HT-29 (cell line): ENCODE measurements at places on chromosomes 1 and 21.

DNA sequence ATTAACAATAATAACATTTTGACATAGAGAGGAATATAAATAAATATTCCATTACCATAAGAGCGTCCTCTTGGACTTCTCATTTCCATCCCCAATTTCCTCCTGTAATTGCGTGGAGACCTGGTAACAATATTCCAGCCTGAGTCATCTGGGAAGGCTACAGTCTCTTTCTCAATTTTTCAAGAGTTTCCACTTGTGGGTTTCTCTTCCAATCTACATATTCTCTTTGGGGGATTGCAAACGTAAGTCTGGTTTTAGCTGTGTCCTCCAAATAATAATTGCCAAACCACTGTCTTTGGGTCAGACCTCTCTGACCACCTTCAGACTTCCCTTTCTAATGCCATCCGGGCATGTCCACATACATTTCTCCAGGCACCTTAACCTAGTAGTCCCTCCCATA is 124.5 kb upstream of the USP24 start:
- no peak for DNase-seq

GRCh38 chr1:246492611-246493245 is 14.4 kb downstream of the SMYD3 start:
- peak; percentile 71 for DNase-seq

DNA sequence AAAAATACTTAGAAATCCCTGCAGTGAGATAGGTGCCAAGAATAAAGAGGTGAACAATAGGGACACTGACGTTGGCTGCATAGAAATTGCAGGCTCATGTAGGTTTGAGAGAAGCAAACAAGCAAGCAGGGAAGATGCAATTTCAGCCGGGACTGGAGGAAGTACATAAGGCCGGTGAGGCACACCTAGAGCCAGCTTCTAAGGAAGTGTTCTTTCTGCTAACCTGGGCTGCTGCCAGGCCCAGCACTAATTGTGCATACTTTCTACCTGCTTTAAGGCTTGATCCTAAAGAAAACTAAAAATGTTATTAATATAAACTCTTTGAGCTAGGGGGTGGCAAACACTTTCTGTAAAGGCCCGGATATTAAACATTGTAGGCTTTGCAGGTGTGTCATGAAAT is 71.0 kb downstream of the LMO4 start:
- DNase-seq, result no peak

GRCh38 chr1:116889380-116889779 is 20.3 kb upstream of the PTGFRN start:
- DNase-seq, result no peak

DNA sequence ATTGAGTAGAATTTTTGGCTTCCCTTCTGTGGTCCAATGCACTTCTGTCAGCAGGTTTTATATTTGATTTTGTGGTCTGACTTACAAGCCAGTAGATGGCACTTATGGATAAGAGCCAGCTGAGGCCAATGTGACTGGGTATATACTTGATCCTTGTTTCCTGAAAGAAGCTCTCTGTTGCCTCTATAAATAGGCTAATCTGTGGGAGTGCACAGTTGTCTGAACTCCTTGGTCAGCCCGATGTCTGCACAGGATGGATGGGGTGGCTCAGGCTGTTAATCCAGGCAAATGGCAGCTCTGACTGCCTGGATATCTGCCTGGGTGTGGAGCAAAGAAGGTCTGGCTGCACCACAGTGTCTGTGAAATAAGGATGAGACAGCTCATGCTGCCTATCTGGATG is 1183.7 kb upstream of the PRMT6 start:
- DNase-seq, result no peak

- no peak for DNase-seq
These were observed 9.7 kb upstream of the PPIE start for GRCh38 chr1:39729030-39729429.

DNA sequence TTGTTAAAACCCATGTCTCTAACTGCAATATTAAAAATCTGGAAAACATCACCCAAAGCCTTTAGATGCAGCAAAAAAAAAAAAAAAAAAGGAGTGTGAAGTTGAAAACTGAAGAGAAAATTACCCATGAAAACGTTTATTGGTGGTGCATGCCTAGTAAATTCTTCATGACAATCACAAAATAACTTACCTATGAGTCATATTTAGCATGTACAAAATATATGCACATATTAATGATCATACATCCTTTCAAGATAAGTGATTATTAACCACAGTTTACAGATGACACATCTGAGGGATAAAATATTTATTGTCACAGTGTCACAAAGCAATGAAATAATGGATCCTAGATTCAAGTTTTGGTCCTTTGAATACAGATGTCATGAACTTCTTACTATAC is 505.2 kb upstream of the NR5A2 start:
- DNase-seq, result no peak

GRCh38 chr1:30323841-30324240 is 399.5 kb downstream of the MATN1 start:
- no peak for DNase-seq

DNA sequence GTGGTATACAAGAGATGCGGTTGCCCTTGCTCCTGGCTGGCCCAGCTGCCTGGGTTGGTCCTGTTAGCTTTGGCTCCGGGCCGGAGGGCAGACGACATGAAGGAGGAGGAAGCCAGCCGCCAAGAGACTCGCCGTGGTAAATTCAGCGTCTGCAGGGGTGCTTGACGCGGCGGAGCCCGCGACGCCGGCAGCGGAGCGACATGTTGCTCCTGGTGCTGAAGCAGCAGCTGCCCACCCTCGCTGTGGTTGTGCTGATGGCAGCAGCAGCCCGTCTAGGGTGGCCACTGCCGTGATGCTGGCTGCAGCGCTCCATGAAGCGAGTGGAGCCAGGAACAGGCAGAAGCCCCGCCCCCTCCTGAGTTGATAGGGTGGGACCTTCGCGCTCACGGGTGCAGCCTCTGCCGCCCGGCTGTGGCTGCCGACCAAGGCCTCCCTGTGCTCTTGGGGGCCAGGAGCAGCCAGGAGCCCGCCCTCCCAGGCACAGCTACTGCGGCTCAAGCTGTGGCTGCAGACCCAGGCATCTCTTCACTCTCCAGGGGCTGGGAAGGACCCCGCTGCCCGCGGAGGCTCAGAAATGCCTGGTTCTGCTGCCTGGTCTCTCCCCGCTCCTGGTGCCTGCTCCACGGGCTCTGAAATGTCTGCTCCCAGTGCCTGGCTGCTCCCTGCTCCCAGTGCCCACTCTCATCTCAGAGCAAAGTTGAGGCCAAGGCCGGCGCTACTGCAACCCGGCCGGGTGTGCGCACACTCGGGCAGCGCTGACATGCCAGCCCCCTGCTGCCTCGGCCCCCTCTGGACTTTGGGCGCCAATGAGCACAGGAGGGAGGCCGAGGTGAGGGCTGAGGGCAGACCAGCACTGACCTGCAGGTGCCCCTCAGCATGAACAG is 4.4 kb upstream of the ZNF692 start:
- peak; percentile 83 for DNase-seq

- no peak for DNase-seq
These were observed 156.2 kb upstream of the CAMK1G start for GRCh38 chr1:209427277-209427676.

- no peak for DNase-seq
These were observed 55.6 kb upstream of the CASZ1 start for GRCh38 chr1:10852018-10852417.

DNA sequence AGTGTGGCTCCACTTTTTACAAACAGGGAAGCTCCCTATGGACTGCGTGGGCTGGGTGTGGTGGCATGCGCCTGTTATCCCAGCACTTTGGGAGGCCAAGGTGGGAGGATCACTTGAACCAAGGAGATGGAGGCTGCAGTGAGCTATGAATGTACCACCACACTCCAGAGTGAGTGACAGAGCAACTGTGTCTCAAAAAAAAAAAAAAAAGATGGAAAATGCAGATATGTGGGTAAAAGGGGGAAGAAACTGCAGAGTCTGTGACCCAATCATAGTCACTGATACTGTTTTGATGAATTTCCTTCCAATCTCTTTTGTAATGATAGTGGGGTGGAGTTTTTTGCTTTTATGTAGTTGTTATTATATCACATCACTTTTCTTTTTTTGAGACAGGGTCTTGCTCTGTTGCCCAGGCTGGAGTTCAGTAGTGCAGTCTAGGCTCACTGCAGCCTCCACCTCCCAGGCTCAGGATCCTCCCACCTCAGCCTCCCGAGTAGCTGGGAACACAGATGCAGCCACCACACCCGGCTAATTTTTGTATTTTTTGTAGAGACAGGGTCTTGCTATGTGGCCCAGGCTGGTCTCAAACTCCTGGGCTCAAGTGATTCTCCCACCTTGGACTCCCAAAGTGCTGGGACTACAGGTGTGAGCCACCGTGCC is 8.7 kb upstream of the TRAPPC10 start:
- DNase-seq, result no peak

- DNase-seq, result no peak
These were observed 162.2 kb downstream of the DPYD start for GRCh38 chr1:97758541-97759057.

GRCh38 chr1:34371829-34372532 is 195.3 kb downstream of the C1orf94 start:
- peak; percentile 3 for DNase-seq

- DNase-seq, result no peak
These were observed 3.1 kb downstream of the VPS26C start for GRCh38 chr21:37263827-37264600.

- no peak for DNase-seq
These were observed 734 bp downstream of the CDK18 start for GRCh38 chr1:205505076-205505729.

DNA sequence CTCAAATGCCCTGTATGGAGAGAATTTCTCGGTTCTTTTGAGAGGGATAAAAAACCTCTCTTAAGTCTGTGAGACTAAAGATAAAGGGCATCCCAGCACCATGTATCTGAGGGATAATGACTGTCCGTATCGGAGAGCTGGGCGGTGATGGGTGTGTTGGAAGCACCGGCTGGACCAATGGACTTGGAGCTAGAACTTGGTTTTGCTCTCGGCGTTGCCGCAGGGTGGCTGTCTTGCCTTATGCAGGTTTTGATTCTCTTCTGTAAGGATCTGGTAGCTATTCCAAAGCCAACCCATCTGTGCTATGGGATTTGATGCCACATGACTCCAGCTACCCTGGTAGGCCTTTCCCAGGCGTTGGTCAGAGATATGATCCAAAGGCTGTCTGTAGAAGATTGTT is 348.8 kb downstream of the KIF26B start:
- no peak for DNase-seq

GRCh38 chr1:56838759-56839158 is 15.8 kb upstream of the C8A start:
- DNase-seq, result no peak

DNA sequence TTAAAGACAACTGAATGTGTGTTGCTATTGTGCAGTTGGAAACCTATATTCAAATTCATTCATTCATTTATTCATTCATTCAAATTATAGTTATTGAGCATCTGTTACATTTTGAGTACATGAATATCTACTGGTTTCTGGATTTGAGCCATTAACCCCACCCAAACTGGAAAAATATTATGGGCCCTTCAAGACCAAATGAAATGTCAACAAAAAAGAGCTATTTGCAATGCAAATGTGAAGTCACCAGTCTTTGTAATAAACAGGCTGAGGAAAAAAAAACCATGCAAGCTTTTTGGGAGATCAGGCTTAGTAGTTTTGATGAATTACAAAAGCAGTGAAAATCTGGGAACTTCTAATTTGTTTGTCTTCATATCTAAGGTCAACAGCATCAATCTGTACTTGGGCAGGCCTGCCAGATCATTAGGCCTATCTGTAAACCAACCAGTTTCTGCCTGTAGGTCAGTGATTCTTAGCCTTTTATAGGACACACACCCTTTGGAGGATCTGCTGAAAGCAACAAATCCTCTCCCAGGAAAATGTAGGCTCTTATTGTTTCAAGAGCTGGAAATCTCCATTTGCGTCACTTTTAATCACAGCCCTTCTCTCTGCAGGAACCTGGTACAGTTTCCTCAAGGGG is 134.7 kb downstream of the FAM78B start:
- no peak for DNase-seq

DNA sequence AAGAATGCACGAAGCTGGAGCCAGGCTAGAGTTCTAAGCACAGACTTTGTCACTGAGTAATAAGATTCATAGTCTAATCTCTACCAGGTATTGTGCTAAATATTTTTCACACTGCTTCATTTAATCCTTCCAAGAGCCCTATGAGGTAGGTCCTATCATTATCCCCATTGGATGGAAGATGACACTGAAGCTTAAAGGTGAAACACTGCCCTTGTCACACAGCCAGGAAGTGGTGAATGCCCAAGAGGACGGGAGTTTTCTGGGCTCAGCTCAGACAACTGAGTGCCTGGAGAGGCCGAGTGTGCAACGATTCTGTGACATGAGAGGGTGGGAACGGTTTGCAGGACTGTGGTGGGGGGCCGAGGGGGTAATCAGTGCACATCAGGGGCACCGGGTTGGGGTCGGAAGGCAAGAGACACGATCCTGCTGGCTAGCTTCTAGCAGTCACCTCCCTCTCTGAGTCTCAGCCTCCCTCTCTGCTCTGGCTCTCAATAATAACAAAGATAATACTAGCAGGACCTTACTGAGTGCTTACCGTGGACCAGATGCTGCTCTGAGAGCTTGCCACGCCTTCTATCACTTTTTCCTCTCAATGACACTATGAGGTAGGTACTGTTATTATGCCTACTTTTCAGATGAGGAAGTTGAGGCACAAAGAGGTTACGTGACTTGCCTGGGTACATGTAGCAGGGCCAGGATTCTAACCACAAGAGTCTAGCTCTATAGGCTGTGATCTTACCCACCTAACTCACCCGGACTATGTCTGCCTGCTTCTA is 12.4 kb downstream of the KCNQ4 start:
- DNase-seq, result no peak
